ENCODE measurements at places on chromosomes 1 and 21.

DNA sequence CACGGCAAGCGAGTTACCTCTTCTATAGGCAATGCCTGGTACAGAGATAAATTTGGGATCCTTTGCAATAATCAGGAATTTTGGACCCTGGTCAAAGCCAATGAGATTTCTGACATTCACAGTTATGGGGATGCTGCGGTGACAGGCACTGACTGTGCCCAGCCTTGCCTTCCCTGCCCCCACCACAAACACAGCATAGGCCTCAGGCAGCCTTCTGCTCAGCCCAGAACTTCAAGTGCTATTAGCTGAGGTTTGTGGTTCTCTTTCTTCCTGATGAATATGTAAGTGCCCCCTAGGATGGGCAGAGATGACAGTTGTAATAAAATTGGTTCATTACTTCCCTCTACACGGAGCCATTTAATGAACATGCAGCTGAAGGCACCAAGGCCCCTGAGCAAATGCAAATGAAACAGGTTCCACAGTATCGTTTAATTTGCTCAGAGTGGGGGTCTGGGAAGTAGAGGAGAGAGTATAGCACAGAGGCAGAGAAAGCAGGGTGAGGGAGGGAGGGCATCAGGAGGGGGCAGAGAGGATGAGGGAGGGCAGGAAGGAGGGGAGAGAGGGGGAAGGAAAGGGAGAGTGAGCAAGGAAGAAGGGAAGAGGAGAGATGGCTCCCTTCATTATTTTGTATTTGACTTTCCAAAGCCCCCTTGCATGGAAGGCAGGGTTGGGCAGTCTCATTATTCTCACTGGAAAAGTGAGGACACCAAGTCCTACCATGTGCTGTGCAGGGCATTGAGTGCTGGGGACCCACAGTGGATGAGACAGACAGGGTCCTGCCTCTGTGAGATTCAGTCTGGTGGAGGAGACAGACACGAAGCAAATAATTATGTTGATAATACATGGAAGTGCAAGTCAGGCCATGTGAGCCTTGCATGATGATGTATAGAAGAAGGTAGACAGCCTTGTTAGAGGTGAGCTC, 513.0 kb downstream of the PTPRU start:
- DNase-seq = no peak

- no peak for DNase-seq
Measured at GRCh38 chr1:65844821-65845534, 52.3 kb downstream of the PDE4B start.

GRCh38 chr1:12314333-12314903, 84.6 kb downstream of the VPS13D start:
- DNase-seq = no peak

GRCh38 chr1:181812208-181812607, 249.3 kb downstream of the ZNF648 start:
- no peak for DNase-seq

- no peak for DNase-seq
Measured at GRCh38 chr21:37917612-37918011, 1.4 kb upstream of the KCNJ6 start.

DNA sequence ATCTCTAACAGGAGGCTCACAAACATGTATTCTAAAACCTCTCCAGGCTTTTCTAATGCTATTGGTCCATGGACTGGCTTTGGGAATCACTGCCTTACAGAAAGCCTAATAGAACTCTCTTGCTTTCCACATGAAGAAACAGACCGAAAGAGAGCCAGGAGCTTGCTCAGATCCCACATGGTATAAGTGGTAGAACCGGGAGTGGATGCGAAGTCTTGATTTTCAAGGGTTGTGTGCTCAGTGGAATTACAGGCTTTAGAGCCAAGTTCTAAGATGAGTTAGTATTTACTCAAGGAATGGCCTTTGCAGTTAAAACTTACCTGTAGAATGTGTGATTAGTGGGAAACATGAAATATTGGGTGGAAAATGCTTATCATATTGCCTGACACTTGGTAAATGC, 54.3 kb upstream of the HSD17B7 start:
- DNase-seq = no peak

GRCh38 chr21:24369746-24370145, 1237.5 kb downstream of the MRPL39 start:
- no peak for DNase-seq

GRCh38 chr1:224668984-224669383, 52.9 kb downstream of the CNIH3 start:
- DNase-seq = no peak

DNA sequence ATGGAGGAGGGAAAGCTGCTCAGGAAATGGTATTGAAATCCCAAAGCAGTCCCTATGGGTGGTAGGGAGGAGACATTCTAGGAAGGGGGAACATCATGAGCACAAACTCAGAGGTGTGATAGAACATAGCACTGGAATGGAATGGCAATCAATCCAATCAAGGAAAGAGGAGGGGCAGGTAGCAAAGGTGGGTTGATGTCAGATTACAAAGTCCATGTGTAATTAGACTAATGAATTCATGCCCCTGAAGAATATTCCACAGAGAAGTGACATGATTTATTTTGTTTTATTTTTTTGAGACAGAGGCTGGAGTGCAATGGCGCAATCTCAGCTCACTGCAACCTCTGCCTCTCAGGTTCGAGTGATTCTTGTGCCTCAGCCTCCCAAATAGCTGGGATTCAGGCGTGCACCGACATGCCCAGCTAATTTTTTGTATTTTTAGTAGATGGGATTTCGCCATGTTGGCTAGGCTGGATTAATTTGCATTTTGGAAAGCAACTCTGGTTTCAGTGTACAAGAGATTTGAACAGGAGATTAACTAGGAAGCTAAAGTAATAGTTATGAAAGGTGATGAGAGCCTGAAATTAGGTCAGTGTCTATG, 36.1 kb downstream of the DEGS1 start:
- no peak for DNase-seq

- no peak for DNase-seq
Measured at GRCh38 chr1:62198781-62199125, 4.1 kb downstream of the L1TD1 start.

DNA sequence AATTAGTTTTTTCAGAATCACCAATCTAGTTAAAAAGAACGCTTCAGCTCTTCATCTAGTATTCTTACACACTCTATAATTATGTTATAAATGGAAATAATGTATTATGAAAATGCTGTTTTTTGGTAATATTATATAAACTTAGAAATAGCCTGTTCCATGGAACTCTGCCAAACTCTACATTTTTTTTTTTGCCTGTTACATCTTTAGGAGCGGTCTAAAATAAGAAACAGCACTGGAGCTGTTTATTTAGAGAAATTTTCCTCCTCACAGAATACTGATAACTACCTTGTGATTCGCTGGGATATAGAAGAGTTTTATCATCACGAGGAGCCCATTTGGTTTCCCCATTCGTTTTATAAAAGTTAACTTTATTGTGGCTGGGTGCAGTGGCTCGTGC, 58.5 kb downstream of the PKN2 start:
- DNase-seq = no peak

DNA sequence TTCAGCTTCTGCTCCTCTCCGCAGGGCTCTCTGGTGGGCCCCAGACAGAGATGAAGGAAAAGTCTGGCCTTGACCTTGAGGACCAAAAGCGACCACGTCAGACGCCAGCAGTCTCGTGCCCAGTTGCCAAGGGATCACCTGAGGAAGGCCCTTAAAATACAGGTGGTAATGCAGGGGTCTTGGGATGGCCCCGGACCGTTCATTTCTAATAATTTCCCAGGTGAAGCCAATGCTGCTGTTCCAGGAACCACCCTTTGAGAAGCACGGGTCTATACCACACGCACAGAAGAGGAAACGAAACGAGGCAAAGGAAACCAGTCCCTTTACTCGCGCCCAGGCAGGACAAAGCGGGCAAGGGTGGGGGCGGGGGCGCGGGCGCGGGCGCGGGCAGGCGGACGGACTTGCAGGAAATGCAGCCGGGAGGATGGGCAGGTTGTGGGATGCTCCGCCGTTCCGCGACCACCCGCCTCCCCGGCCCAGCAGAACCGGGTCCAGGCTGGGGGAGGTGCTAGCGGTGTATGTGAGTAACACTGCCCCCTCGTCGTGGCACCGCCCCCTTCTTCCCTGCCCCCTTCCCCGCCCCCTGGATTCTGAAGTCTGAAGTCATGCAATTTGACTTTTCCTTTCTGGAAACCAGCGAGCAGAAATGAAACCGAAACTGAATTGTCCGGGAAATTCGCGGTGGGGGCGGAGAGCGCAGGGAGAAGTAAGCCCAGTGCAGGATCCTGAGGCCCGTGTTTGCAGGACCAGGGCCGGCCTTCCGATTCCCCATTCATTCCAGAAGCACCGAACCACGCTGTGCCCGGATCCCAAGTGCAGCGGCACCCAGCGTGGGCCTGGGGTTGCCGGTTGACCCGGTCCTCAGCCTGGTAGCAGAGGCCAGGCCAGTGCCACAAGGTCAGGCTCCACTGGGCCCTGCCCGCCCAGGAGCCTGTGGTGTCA, 5.8 kb upstream of the MX1 start:
- DNase-seq = peak; percentile 39

GRCh38 chr1:184915463-184916090, 58.7 kb downstream of the NIBAN1 start:
- DNase-seq = no peak

DNA sequence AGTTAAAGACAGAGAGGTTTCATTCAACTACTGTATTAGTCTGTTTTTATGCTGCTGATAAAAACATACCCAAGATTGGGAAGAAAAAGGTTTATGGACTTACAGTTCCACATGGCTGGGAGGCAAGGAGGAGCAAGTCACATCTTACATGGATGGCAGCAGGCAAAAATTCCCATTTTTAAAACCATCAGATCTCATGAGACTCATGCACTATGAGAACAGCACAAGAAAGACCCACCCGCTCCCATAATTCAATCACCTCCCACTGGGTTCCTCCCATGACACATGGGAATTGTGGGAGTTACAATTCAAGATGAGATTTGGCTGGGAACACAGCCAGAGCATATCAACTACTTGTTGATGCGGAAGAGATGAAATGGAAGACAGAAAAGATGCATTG, 9.2 kb downstream of the GPR161 start:
- no peak for DNase-seq

DNA sequence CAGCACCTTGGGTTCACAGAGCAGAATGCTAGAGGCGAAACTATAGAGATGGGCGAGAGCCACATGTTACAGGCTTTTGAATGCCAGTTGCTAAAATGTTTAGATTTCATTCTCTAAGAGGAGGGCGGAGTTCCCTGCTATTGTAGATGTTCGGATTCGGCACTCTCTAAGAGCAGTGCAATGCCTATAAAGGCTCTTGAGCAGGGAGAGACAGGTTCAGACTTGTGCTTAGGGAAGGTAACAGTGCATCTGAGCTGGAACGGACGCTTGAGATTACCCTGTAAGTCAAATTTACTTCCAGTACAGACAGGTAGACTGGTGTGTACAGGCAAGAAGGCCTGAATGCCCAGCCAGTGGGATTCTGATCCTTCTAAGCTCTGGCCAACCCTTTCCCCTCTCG, 15.3 kb downstream of the LURAP1 start:
- no peak for DNase-seq

DNA sequence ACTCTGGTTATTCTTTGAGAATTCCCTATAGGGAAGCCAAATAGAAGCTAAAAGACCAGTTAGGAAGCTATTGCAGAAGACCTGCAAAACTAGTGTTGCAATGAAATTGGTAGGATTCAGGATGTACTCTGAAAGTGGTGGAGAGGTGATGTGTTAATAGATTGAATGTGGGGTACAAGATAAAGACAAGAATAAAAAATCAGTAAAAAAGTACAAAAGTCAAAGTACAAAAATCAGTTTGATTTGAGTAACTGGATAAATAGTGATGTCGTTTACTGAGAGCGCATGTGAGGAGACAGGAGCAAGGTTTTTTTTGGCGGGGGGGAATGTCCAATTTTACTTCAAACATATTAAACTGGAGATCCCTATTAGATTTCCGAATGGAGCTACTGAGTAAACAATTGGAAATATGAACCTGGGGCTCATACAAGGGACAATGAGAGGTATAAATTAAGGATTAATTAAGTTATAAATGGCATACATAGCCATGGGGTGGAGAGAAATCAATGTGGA, 2.5 kb upstream of the DCAF8 start:
- DNase-seq = no peak

DNA sequence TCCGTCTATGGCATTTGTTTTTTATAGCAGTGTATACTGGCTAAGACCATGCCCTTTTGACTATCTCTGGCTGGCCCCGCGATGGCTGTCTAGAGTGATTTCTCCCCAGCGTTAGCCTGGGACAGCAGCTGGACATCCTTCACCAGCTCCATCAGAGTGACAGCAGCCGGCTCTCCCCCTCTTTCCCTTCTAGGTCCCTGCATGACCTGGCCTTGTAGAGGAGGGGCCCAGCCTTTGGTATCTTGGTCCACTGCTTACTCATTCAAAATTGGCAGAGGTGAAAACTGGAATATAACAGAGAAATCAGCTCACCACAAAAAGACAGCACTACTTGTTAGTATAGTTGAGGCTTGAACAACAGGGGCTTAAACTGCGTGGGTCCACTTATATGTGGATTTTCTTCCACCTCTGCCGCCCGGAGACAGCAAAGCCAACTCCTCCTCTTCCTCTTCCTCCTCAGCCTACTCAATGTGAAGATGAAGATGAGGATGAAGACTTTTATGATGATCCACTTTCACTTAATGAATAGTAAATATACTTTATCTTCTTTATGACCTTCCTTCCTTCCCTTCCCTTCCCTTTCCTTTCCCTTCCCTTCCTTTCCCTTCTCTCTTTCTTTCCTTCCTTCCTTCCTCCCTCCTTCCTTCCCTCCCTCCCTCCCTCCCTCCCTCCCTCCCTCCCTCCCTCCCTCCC, 29.4 kb upstream of the B3GALNT2 start:
- DNase-seq = no peak

DNA sequence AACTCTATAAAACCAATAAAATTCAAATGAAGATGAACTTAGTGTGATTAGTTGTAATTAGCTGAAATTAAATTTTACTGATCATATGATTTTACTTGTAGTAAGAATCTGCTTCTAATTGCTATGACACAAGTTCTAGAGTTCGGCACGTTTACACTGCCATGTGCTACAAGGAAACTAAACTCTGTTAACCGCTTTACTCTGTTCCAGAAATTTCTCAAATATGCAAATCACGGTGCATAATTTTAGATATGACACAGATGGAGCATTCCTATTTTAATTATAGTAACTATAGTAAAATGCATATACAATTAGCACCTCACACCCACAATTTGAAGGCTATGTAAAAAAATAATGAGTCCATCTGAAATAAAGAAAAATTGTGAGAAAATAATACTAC, 14.8 kb downstream of the HEATR1 start:
- no peak for DNase-seq

DNA sequence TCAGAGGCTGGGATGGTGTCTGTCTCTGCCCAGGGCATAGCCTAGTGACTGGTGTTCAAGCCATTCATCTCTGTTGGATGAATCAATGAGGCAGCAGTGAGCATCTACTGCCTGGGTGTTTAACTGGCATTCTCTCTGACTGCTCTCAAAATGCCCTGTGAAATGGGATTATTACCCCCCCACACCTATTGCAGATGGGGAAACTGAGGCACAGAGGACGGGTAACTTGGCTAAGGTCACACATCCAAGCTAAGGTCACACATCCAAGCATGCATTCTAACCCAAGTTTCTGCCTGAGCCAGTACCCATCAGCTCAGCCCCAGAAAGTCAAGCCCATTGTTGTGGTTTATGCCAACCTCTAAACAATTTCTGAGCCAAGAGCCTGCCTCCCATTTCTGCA, 5.0 kb downstream of the TTC39A start:
- no peak for DNase-seq

GRCh38 chr21:15224346-15225086, 159.7 kb upstream of the NRIP1 start:
- DNase-seq = no peak

Data from T-helper 9 cell (primary cell).